ENCODE measurements at places on chromosomes 6 and 20.

- peak; percentile 46 for DNase-seq
Measured at GRCh38 chr6:27684264-27685211, 211.6 kb upstream of the ZNF184 start.

DNA sequence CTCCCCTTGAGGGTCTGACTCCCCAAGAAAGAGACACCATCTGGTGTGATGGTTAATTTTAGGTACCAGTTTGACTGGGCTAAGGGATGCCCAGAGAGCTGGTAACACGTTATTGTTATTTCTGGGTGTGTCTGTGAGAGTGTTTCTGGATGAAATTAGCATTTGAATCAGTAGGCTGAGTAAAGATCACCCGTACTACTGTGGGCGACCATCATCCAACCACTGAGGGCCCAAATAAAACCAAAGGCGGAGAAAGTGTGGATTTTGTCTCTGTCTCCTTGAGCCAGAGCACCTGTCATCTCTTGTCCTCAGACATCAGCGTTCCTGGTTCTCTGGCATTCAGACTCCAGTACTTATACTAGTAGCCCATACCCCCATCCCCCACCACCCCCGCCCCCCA is 7.9 kb upstream of the CNKSR3 start:
- DNase-seq: no peak

- no peak for DNase-seq
Measured at GRCh38 chr20:12079490-12079889, 161.8 kb downstream of the BTBD3 start.

DNA sequence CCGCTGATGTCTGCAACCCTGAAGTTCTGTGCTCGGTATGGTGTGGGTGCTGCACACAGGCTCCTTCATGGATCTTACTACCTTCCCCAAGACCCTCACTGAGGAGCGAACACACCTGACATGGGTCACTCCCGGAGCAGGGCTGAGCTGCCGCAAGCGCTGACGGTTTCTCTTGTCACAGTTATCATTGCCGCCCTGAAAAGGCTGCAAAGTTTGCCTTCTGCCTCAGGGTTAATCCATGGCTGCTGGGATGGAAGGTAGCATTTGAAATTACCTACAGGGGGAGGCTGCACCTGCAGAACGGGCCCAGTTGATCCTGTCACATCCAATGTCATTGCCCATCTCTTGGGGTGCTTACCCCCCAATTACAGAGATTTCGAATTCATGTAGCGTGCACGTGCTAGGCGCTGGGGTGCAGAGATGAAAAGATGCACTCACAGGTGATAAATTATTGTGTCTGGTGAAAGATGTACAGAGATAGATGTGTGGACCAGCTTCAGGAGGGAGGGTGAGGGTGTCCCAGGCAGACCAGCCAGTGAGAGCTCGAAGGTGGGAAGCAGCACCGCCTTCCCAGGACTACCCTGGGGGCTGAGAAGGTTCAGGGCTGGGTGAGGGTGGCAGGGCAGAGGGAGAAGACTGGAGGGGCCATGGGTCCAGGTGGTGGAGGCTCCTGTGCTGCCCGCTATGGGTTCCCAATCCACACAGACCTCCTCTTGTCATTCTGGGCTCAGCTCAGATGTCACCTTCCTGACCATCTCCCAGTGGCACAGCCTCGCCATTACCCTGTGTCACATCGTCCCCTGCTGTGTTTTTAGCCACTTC is 120.1 kb downstream of the SYCP2 start:
- DNase-seq: no peak

GRCh38 chr6:36422714-36423100 is 19.9 kb downstream of the PXT1 start:
- DNase-seq: no peak

- DNase-seq: no peak
Measured at GRCh38 chr20:3203315-3204123, 963 bp downstream of the DDRGK1 start.

GRCh38 chr20:61698598-61699494 is 366.8 kb downstream of the TAF4 start:
- no peak for DNase-seq

- no peak for DNase-seq
Measured at GRCh38 chr6:105272786-105273185, 93.0 kb upstream of the POPDC3 start.

GRCh38 chr6:149963462-149964307 is at the start of gene ULBP1:
Gene ULBP1, plus strand, starts transcription at chr6:149963943. Its CDS starts 107 bp downstream, at chr6:149964050.
- DNase-seq: peak; percentile 80

- DNase-seq: no peak
Measured at GRCh38 chr6:88633782-88634181, 329.6 kb downstream of the RNGTT start.

DNA sequence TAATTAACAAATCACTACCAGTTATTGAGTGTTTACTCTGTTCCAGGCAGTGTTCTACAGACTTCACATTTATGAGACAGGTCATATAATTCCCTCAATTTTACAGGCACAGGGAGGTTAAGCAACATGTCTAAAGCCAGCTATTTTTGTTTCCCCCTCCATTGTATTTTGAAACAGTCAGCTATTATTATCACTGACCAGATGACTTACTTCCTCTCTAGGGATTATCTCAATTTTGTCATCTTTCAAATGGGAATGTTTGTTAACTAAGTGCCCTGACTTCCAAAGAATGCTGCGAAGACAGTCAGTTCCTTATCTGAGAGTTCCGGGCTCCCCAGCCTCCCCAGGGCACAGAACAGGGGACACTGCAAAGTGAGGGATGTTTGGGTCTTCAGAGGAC is 5.6 kb upstream of the CNPY3 start:
- no peak for DNase-seq

DNA sequence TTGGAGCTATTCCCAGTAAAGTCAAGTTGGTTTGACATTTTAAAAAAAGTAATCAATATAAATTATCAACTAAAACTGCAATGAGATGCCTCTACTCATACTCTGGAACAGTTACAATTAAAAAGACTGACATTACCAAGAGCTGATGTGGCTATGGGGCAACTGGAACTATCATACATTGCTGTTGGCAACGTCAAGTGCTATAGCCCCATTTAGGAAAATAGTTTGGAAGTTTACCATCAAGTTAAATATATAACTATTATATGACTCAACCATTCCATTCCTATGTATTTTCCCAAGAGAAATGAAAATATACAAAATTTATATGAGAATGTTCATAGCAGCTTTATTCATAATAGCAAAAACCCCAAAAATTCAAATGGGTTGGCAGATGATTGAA is 111.4 kb upstream of the HDGFL1 start:
- DNase-seq: no peak

All from CD4-positive, alpha-beta T cell treated with Interleukin-15 for 1 hour (primary cell).